CMK (cell line): ENCODE measurements at places on chromosomes 4 and X.

- no peak for DNase-seq
These were observed 11.9 kb downstream of the CA5B start for GRCh38 chrX:15749642-15750610.

GRCh38 chr4:54090804-54091623 lies 8.9 kb upstream of the GSX2 start:
- DNase-seq: no peak

DNA sequence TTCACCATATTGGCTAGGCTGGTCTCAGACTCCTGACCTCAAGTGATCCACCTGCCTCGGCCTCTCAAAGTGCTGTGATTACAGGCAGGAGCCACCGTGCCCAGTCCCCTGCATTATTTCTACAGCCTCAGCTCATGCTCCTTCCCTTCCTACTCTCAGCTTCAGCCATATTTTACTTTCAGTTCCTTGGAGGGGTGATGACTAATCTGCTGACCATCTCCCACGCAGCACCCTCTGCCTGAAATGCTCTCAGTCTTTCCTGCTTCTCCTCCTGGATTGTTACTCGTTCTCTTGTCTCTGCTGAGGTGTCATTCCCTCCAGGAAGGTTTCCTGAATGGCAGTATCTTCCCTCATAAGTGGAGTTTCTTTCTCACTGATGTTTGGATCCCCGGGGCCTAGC lies 63.3 kb downstream of the MOSPD2 start:
- no peak for DNase-seq

GRCh38 chr4:141788169-141788915 lies 152.0 kb downstream of the IL15 start:
- DNase-seq: no peak

DNA sequence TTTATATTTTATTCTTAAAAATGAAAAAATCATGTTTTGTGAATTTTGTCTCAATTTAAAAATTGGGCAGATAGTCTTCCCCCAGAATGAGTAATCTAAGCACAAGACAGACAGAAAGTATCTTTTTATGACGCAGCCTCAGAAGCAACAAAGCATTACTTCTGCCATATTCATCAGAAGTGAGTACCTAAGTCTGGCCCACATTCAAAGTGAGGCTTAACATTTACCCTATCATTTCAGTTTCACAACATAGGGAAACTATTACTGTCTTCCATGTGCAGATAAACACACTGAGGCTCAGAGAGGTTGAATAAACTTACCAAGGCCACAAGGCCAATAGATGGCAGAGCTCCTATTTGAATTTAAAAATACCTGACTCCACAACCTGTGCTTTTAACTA lies 4.4 kb upstream of the PRDX4 start:
- DNase-seq: no peak

DNA sequence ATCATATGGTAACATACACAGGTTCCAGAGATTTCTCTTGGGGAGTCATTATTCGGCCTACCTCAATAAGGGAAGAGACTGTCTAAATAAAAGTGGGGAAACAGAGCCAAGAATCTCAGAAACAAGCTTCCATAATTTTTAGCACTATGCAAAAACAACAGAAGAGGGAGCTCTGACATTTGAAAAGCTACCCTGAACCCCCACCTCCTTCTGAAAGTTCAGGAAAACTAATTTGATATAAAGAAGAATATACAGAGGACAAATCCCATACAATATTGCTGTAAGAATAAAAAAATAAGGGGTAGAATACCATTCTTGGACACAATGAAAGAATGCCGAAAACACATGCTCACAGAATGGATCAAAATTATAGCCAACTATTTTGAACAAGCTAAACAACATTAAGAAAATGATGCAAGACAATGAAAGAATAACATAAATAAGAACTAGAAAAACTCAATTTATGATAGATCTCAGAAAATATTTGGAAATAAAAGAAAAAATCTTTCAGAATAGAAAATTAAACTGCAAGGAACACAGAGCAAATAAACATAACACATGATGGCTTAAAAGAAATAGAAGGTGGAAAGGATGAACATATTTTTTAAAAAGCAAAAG lies 14.4 kb upstream of the ZNF41 start:
- DNase-seq: no peak

DNA sequence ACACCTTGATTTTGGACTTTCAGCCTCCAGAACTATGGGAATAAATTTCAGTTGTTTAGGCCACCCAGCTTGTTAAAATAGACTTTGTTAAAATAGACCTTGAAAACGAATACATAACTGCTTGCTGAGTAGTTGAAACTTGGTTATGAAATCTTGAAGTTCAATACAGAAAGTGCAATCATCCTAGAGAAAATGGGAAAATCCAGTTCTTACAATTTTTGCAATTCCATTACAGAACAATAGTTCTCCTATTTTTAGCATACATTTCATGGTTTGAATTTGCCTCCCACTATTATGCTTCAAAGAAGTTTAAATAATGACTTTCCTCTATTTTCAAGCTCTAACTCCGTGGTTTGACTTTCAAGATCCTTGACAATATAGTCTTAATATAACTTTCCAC lies 10.5 kb downstream of the TLR1 start:
- no peak for DNase-seq

DNA sequence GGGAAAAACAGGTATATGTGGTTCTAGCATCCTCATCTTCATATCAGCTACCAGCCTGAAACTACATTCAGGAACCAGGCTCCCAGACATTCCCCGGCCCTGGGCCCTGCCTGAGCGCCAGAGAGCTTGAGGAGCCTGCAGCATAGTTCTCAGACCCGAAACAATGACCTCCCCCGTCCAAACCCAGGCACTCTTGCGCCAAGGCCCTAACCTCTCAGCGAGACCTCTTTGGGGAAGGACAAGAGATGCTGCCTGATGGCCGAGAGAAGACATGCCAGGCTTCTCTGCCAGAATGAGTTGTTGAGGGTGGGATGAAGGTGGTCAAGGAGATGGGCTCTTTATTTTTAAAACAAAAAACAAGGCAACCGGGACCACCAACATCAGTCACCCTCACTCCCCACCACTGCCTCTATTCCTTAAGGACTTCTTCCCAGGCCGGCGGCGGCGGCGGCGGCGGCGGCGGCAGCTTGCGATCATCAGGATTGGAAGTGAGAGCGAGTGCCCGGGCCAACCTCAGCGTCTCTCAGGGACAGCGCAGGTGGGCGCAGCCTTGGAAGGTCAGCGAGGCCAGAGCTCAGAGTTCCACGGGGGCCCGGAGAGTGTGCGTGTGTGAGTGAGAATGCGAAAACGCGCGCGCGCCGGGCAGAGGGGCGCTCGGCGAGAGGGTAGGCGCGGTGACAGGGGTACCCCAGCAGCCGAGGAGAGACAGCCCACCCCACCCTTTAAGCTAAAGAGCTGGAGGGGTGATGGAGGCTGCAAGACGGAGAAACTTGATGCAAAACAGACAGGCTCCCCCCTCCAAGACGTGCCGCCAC lies 601 bp downstream of the INPP4B start:
- no peak for DNase-seq
